ENCODE measurements at places on chromosomes 5 and 9.

DNA sequence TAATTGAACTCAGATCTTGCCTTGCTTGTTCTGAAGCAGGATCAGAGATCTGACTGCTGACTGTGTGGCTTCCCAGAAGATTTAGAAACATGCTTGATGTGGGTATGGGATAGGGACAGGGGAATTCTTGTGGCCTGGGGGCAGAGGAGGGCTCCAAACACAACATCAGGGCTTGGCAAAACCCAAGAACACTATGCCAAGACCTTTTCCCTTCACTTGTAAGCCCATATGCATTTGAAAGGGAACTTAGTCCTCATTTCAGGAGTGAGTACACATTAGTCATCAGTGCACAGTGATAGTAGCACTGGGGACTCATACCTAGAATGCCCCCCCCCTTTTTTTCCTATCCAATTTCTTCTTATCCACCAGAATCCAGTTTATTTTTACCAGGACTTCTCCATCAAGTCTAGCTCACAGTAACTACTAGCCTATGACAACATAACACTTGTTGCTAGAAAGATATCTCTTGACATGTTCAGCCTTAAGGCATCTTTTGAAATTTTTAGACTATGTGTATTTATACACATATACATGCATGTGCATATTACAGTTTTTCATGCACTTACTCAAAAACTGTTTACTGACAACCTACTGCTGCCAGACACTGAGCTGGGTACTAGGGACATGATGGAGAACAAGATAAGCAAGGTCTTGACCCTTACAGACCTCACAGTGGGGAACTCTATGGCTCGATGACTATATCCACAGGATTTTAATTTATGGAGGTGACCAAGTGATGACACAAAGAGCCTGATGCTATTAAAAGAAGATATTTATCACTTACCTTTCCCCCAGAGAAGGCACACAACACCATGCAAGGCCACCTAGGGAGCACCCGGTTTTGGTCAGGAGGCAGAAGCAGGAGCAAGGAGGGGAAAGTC is 158.3 kb upstream of the MAP3K1 start:
- no peak for DNase-seq

DNA sequence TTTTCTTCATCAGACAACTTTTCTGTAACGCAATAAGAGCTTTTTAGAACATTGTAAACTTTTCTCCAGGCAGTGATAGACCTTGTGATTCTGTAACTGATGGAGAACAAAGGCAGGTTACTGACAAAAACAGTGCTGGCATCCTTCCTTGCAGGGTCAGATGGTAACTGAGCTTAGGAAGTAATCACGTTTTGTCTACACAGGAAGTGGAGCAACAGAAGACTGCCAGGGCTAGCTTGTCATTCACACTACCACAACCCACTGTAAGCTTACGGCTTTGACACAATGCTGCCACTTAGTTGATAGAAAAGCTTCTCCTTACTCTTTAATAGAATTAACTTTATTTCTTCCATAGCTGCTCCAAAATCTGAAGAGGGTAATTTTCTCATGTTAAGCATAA is 46.8 kb downstream of the FBN2 start:
- no peak for DNase-seq

DNA sequence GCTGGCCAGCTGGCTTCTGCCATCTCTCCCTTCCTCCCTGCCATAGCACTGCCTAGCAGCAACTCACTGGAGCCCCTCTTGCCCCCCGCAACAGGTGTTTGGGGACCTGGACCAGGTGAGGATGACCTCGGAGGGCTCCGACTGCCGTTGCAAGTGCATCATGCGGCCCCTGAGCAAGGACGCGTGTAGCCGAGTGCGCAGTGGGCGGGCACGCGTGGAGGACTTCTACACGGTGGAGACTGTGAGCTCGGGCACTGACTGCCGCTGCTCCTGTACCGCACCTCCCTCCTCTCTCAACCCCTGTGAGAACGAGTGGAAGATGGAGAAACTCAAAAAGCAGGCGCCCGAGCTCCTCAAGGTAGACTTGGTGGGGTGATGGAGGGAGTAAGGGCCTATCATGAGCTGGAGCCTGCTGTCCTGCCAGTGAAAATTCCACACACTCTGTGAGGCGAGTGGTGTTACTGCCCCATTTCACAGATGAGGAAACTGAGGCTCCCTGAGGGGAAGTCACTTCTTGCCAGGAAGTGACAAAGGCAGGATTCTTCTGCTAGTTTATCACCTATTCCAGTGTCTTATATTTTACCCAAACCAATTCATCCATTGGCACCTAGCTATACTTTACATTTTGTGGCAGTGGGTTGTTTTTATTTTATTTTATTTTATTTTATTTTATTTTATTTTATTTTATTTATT is 10.1 kb downstream of the OLFML2A start:
- DNase-seq = no peak

- no peak for DNase-seq
Observed at GRCh38 chr5:144691936-144692335, 521.3 kb downstream of the KCTD16 start.

- no peak for DNase-seq
Observed at GRCh38 chr5:67695369-67695768, 498.8 kb upstream of the CD180 start.

DNA sequence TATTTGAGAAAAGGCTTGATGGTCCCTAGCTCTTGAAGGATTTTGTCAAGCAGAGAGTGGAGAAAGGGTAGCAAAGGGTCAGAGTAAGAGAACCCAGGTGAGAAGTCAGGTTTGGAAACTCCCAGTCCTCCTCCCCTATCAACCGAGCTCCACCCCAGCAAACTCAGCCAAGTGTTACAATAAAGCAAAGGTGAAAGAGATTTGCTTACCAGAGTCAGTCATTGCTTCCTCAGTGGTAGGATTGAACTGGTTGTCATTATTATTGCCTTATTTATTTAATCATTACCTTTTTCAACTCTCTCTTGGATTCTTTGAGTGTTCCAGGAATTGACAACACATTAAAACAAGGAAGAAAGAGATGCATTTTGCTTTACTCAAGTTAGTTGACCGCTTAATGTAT is 80.5 kb downstream of the RFK start:
- DNase-seq = no peak

DNA sequence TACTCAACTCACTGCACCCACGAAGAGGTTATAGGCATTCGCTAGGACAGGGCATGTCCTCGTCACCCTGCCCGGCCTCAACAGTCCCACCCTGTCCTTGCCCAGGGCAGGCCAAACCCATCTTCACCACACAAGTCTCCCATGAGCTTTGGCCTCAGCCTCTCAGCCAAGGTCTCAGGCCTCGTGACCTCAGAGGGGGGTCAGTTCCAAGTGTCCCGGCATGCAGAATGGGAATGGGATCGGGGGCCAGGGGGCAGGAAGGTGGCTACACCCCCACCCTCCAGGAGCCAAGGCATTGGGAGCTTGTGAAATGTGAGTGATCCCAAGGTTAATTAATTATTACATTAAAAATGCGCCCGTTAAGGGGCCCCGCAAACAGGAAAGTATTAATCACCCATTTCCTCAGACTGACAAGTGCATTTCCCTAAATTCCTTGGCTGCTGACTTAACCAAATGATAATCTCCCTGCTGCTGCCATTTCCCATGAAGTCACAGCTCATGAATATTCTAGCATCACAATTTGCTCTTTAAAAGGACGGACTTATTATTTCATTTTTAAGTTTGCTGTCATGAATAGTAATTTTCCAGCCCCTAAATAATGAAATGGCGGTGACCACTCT is 8.0 kb upstream of the UBAC1 start:
- DNase-seq = no peak

GRCh38 chr5:57845025-57845424 is 362.4 kb upstream of the ACTBL2 start:
- no peak for DNase-seq

DNA sequence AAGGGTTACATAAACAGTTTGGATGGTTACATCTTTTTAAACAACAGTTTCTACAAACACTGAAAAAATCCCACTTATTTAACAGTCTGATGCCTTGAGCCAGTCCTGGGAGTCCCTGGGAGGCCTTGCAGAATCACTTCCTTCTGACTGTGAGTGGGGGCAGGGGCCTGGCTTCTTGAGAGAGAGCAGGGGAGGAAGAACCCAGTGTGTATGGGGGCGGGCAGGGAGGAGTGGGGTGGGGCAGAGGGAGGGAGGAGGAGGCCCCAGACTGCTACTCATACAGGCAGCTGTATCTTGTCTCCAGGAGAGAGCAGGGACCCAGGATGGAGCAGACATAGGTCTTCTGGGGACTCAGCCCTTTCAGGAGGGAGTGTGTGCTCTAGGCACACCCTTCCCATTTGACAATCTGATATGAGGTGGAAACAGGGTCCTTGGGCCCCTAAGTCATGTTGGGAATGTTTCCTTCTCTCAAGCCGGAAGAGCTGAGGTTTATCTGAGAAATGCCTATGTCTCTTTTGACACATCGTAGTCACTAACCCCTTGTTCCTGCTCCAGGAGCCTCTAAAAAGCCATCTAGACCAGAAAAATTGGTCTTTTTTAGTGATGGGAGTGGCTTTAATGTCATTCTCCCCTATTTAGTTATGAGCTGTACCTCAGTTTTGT is 52.8 kb downstream of the IRF1 start:
- DNase-seq = no peak

GRCh38 chr9:14813336-14814248 is 91.1 kb upstream of the CER1 start:
- no peak for DNase-seq

GRCh38 chr5:16981700-16982099 is 45.6 kb upstream of the MYO10 start:
- no peak for DNase-seq

- no peak for DNase-seq
Observed at GRCh38 chr9:278651-279050, 64.0 kb downstream of the DOCK8 start.

DNA sequence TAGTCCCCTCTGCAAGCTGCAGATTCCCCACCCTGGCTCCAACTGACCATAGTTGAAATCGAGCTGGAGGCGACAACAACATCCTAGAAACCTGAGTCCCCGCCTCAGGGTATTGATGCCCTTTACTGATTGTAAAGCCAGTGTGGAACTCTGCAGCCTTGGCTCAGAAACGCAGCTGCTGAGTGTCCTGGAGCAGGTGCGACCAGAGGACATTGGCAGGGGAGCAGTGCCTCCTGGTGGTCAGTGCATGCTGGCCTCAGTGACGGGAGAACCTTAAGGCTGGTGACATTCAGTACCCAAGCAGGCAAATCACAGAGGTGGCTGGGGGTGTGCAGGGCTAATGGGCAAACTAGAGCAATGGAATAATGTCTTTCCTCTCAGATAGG is 20.4 kb upstream of the ZNF354B start:
- no peak for DNase-seq

- no peak for DNase-seq
Observed at GRCh38 chr5:56233230-56233629, at the start of gene ANKRD55. TSS of gene ANKRD55 (minus strand) at chr5:56233330. CDS start at chr5:56232913, 417 bp downstream.

DNA sequence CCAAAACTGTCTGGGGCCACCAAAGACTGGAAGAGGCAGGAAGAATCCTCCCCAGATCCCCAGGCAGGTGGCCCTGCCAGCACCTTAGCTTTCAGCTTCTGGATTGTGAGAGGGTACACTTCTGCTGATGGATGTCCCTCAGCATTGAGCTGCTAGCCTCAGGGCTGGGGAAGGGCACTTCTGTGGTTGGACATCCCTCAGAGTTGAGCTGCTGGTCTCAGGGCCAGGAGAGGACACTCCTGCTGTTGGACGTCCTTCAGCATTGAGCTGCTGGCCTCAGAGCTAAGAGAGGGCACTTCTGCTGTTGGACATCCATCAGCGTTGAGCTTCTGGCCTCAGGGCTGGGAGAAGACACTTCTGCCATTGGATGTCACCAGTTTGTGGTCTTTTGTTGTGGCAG is 83.8 kb upstream of the FCN1 start:
- no peak for DNase-seq

- DNase-seq = no peak
Observed at GRCh38 chr5:176902911-176903664, 3.9 kb upstream of the HK3 start.

GRCh38 chr5:6734781-6735180 is 21.5 kb downstream of the TENT4A start:
- DNase-seq = no peak

GRCh38 chr5:98705841-98706240 is 67.6 kb upstream of the RGMB start:
- DNase-seq = no peak

DNA sequence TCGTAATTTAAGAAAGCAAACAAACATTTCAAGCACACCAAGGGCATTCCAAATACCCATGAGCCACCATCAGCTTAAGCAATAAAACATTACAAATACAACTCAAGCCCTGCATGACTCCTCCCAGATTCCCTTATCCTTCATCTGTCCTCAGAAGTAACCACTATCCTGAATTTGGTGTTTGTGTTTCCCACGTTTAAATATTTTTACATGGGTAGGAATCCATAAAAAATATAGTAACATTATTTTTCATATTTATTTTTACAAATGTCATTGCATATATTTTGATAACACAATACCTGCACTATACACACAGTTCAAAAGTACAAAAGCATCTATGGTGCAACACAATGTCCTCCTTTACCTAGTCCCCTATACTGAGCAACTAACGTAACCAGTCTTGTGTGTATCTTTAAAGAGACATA is 6.4 kb downstream of the PRKAA1 start:
- no peak for DNase-seq

GRCh38 chr5:116446356-116447005 is 128.1 kb downstream of the SEMA6A start:
- DNase-seq = no peak

GRCh38 chr9:128575469-128575868 is 23.1 kb downstream of the SPTAN1 start:
- DNase-seq = no peak

- DNase-seq = no peak
Observed at GRCh38 chr5:141957367-141957996, 520 bp downstream of the PCDH12 start.

GRCh38 chr5:122897283-122897602 is 51.8 kb downstream of the SNX24 start:
- no peak for DNase-seq

DNA sequence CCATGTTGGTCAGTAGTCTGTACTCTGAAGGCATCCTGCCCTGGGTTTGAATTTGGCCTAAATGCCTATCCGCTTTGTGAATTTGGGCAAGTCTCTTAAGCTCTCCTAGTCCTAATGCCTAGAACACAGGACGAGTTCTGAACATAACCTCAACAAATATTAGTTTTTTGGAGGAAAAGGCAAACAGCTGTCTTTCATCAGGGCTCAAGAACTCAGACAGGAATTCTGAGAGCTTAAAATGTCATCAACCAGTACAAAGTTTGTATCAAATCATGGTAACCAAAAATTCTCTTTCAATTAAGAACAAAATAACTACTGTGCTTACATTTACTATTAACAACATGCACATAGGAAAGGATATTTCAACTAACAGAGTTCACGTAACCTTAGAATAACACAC is 182.5 kb upstream of the PPP1R2B start:
- DNase-seq = no peak

DNA sequence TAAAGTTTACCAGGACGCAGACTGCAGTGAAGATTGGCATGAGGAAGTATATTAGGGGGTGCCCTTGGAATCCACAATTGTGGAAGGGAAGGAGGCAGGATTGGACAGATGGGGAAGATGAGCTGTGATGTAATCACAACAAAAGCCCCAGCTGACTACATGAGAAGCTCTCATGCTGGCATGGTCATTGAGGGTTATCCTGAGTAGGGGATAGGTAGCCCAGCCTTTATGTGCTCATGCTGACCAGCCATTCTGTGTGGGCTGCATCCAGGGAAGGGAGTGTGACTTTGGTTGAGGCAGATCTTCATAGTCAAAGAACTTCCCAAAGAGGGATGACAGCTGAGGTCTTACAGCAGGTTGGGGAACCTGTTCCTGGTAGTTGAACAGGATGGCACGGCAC is 52.0 kb upstream of the RANBP6 start:
- no peak for DNase-seq
